ENCODE measurements at places on chromosomes 7 and 10. TPM values are rescaled to one million over a fixed set of nuclear protein-coding genes. Genes with fewer than 3 reads are reported as not detected.

Gene MPP7
- 20.1 TPM for total RNA-seq

GRCh38 chr10:104774234-104774633 is 133.1 kb downstream of the SORCS3 start:
- H3K4me1 ChIP-seq = no peaks in the 10 kb centered on the region
- H3K27me3 ChIP-seq = peaks cover 5% of the 10 kb centered on the region
- H3K4me3 ChIP-seq = no peak overlapping the region
- no peak for DNase-seq

DNA sequence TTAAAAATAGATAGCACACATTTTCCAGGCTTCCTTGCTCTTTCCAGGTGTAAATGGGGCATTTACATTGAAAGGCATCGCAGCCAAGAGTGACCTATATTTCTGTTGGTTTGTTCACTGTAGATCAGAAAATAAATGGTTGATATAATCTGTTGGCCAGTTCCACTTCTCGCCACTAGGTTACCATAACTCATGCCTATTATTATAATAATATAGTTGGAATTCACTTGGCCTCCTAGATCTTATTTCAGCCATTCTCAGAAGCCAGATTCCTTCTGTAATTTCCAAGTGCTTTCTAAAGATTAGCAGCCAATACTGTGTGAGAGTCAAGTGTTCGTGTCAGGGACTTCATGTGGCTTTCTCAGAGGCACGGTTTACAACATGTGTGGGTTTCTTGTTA is 179.5 kb downstream of the DNAH11 start:
- H3K4me3 ChIP-seq = no peak overlapping the region
- H3K27me3 ChIP-seq = peaks cover 4% of the 10 kb centered on the region

- H3K4me3 ChIP-seq = peak overlapping the region; percentile 34
- H3K4me1 ChIP-seq = peaks cover 74% of the 10 kb centered on the region
- H3K36me3 ChIP-seq = peaks cover 29% of the 10 kb centered on the region
- H3K27ac ChIP-seq = peak overlapping the region; percentile 96
- no peak for DNase-seq
Measured at GRCh38 chr7:2796358-2797352, 47.5 kb downstream of the GNA12 start.

- no peak overlapping the region for H3K4me3 ChIP-seq
- no peak overlapping the region for H3K27ac ChIP-seq
- peaks cover 2% of the 10 kb centered on the region for H3K36me3 ChIP-seq
- peaks cover 15% of the 10 kb centered on the region for H3K4me1 ChIP-seq
- no peak for DNase-seq
Measured at GRCh38 chr7:28586736-28587135, 174.4 kb downstream of the CREB5 start.

DNA sequence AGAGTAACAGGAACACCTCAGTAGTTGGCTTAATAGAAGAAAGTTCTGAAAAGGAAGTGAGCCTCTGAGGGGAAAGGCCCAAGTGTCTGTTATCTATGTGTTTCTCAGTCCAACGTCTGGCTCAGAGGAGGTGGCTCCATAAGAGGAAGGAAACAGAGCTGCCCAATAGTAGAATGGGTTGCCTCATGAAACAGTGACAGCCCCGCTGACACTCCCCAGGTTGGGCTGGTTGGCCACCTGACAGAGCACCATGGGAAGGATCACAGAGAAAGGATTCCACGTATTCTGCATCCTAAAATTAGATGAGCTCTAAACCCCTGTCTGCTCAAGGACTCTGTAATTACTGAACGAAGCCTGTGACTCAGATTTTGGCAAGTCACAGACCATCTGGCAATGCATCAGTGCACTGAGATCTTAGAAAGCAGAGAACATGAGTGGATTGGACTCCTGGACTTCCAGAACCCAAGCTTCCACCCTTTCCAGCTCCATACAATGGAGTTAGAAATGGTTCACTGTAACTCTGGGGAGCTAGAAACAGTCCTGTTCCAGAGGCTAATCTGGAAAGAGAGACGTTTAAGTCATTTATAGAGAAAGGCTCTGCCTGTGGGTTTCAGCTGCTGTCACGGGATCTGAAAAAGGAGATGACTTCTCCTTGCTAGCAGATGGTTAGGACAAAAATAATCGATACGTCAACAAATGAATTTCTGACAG is 2.9 kb downstream of the PKD2L1 start:
- no peak overlapping the region for H3K4me3 ChIP-seq
- no peak for DNase-seq
- H3K36me3 ChIP-seq = no peaks in the 10 kb centered on the region
- no peaks in the 10 kb centered on the region for H3K4me1 ChIP-seq
- no peak overlapping the region for H3K27ac ChIP-seq

- DNase-seq = no peak
- H3K4me3 ChIP-seq = peak overlapping the region; percentile 86
- peaks cover 2% of the 10 kb centered on the region for H3K27me3 ChIP-seq
- peak overlapping the region; percentile 96 for H3K27ac ChIP-seq
- H3K36me3 ChIP-seq = no peaks in the 10 kb centered on the region
Measured at GRCh38 chr10:87818505-87819288, 671 bp upstream of the ATAD1 start.

DNA sequence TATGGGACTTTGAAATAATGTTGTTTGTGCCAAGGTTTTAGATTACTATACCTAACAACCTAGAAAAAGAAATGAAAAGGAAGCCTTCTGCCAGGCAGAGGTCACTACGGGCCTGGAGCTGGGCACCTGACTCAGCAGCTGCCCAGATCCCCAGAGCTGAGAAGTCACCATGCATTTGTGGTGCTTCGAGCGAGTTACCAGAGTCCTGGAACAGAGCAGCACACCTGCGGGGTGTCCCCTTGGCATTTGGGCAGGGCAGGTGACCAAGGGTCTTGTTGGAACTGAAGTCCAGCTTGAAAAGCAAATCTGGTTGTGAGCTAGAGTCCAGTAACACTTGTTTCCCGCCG is 25.5 kb downstream of the EGFR start:
- no peak overlapping the region for H3K4me3 ChIP-seq
- H3K27ac ChIP-seq = peak overlapping the region; percentile 12
- H3K4me1 ChIP-seq = peaks cover 15% of the 10 kb centered on the region
- H3K36me3 ChIP-seq = no peaks in the 10 kb centered on the region
